ENCODE measurements at places on chromosomes 4 and X.

GRCh38 chrX:10630320-10630719, 9.9 kb upstream of the MID1 start:
- no peak for DNase-seq

DNA sequence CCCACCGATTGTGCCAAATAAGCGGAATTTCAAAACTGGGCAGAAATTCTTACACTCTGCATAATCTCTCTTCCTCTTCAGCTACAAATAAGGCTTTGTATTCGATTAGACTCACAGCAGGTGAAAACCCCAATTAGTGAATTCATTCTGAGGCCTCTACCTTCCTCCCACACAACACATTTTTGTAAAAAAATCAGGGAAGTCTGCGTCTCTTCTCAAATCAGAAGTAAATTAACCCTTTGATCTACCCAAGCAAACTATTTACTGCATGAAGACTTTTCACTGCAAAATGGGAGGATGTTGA, 200.6 kb upstream of the FTHL17 start:
- no peak for DNase-seq

GRCh38 chrX:47662144-47662657, 3.2 kb upstream of the UXT start:
- DNase-seq: no peak

- no peak for DNase-seq
Observed at GRCh38 chrX:1593286-1594271, 2.2 kb downstream of the AKAP17A start.

GRCh38 chr4:158724637-158725036, 1.4 kb upstream of the PPID start:
- DNase-seq: no peak

GRCh38 chr4:177016541-177017141, 223.9 kb upstream of the VEGFC start:
- DNase-seq: no peak

DNA sequence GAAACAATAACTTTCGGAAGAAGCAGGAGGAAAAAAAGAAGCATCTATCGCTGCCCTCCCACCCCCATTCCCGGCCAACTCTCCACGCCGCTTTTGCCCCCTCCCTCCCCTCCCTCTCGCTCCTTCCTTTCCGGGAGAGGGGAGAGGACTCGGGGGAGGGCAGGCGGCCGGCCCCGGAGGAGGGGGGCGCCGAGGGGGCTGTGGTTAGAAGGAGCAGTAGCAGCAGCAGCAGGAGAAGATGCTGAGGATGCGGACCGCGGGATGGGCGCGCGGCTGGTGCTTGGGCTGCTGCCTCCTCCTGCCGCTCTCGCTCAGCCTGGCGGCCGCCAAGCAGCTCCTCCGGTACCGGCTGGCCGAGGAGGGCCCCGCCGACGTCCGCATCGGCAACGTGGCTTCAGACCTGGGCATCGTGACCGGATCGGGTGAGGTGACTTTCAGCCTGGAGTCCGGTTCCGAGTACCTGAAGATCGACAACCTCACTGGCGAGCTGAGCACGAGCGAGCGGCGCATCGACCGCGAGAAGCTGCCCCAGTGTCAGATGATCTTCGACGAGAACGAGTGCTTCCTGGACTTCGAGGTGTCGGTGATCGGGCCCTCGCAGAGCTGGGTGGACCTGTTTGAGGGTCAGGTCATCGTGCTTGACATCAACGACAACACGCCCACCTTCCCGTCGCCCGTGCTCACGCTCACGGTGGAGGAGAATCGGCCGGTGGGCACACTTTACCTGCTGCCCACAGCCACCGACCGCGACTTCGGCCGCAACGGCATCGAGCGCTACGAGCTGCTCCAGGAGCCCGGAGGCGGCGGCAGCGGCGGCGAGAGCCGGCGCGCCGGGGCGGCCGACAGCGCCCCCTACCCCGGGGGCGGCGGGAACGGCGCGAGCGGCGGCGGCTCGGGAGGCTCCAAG, 1.3 kb downstream of the PCDH7 start:
- DNase-seq: no peak

DNA sequence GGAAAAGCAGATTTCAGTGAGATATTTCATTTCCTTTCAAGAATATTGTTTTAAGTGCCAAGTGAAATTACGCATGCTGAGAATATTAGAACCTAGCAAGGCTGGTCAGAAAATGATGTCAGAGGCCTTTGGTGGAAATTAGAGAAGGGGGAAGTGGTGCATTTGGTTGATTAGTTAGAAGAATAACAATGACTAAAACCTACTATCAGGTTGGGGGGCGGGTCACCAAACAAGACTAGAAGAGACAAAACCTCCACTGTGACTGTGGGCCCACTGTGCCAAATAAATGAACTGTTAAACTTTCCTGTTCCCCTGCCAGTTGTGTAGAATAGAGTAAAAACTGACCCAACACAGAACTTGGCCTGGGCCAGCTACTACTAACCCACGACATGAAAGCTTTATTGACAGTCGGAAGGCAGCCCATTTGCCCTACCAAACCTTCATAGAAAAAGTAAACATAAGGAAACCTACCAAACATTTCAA, 2.9 kb downstream of the RAPGEF2 start:
- DNase-seq: no peak

GRCh38 chr4:155208258-155209054, at the start of gene NPY2R:
Gene NPY2R, plus strand, starts transcription at chr4:155208636. Its CDS starts 5,304 bp downstream, at chr4:155213940.
- DNase-seq: no peak

- no peak for DNase-seq
Observed at GRCh38 chrX:46256875-46257274, 288.3 kb downstream of the ZNF674 start.

GRCh38 chrX:73401591-73402266, 45.1 kb upstream of the CDX4 start:
- DNase-seq: no peak

DNA sequence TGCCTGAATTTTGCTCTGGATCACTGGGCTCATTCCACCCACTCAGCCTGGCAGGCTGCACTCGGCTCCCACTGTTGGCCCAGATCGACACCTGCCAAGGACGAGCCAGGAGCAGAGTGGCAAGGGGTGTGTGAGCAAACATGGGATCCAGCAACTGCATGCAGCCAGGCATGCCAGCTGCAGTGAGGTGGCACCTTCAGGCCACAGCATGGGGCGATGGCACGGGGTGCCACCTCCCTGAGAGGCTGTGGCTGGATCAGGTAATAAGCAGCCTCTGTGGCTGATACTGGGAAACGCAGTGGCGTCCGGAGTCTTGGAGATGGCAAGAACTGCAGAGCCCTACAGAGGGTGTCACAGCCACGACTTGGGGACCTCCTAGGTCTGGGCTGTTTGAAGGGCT, 244.5 kb upstream of the FSTL5 start:
- DNase-seq: no peak

DNA sequence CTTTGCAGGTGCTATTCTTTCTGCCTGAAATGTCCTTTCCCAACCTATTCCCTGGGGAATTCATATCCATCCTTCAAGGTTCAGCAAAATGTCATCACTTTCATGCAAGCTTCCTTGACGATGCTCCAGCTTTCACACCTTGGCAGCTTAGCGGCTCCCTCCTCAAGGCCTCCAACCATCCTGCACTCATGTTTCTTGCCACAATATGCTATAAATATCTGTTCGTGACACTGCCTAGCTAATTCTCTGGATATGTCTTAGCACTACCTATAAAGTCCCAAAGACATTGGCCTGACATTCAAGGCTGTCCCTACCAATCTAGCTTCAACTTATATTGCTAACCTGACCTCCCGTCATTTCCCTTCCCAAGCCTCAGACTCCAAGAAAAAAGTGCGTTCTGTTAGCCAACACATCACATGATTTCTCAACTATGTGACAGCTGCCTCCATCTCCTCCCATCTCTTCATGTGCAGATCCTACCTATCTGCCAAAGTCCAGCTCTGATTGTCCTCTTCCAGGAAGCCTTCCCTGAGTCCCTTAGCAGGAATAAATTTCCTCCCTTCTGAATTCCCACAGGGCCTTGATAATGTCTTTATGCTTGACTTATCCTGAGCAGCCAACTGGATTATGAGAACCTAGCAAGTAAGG, 359.9 kb upstream of the F9 start:
- no peak for DNase-seq

- no peak for DNase-seq
Observed at GRCh38 chr4:55931043-55931442, 17.7 kb upstream of the CEP135 start.

DNA sequence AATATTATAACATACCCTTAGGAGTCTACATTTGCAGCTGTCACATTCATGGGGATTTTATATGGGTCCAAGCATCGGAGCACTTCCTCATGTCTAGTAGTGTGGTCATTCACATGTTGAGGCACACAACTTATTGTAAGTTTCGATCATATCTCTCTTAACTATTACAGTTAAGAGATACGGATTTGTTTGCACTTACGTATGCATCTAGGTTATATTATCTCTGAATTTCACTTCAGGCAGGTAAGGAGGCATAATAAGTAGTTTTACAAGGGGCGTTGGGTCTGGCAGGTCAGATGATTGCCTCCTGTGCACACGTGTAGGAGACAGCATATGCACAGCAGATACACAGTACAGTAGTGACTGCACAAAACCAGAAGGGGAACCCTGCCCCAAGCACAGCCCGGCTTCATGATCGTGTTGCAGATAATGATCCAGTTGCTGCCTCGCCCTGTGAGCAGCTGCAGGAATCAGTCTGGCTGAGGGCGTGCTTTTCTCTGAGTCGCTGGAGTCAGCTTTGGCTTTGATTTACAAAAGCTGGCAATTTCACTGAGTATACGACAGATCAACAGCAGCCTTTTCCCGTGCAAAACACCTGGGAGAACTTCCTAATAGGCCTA, 302.9 kb upstream of the GATB start:
- DNase-seq: no peak

DNA sequence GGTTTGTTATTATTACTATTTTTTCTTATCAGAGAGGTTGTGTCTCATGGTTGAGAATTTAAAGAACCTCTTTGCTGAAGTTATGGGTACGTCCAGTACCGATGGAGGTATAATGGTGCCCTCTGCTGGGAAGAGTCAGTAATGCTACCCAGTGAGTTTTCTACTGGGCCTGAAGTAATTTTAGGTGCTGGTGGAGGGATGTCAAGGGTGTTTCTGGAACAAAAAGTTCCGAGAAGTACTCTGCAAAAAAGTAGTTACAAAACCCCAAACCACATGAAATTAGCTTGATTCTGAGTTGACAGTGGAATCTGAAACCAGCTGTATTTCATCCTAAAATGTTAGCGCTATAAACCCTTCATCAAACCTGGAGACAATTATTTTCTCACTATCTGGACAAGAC, 102.5 kb upstream of the MID1 start:
- no peak for DNase-seq

DNA sequence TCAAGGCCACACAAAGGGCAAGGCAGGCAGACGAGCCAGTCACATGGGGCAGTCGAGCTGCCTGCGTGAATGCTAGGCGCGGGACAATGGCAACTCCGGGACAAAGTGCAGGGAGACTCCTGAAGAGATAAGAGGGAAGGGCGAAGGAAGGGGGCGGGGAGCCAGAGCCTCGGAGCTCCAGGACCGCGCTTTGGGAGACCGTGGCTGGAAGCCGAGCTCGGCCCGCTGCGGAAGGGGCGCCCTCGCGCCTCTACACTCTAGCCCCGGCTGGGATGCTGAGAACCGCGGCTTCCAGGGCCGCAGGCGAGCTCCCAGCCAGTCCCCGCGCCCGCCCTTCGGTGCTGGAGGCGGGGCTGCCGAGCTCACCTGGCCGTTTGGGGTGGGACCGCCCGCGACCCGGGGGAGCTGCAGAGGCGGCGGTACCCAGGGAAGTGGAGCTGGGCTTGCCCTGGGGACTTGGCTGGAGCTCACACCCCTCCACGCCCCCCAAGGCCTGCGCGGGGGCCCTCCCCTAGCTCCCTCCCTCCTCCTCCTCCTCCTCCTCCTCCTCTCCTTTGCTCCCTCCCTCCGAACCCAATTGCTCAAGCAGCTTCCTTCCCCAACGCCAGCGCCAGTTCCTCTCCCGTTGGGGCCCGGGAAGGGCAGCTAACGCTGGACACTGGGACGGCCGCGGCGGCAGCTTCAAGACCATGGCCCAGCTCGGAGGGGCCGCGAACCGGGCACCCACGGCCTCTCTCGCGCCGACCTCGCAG, at the start of gene SOWAHD:
Gene SOWAHD (plus strand): TSS at position 610 of the 752 bp plus-strand sequence. CDS start 80 bp downstream, at position 690.
- no peak for DNase-seq

DNA sequence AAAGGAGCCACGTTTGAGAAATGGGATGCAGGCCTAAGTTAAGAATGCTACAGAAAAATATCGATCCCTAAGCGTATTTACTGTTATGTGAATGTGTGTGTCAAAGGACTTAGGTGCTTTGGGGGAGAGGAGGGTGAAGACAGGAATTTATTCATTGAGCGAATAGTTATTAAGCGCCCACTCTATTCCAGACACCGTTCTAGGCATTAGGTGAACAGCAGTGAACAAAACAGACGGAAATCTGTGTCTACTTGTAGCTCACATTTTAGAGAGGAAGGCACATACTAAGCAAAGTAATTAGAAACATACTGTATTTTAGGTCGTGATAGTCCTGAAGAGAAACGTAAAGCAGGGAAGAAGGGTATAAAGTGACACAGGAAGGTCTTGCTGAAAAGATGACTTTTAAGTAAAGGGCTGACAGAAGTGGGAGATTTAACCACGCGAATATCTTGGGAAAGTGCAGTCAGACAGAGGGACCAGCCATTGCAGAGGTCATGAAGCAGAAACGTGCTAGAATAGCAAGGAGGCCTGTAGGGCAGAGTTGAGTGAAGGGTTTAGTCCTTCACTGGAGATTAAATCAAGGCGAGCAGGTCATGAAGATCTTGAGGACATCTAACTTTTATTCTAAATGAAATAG, 541 bp downstream of the AIMP1 start:
- no peak for DNase-seq

DNA sequence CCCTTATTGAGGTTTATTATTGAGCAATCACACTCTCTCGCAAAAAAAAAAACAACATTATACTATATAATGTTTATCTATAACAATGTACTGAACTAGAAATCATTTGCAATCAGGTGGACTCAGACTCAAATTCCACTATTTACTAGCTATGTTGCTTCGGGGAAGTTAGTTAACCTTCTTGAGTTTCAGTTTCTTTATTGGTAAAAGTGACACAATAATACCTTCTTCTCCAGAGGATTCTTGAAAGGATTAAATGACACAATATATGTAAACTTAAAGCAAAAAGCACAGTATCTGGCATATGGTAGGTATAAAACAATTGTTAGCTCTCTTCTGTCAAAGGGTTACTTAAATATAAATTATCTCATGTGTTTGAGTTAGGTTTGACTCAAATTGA, 31.5 kb upstream of the HDAC8 start:
- no peak for DNase-seq

- DNase-seq: no peak
Observed at GRCh38 chrX:48076343-48076742, 4.9 kb upstream of the ZNF630 start.

GRCh38 chr4:111678479-111678878, 466.8 kb upstream of the FAM241A start:
- peak; percentile 2 for DNase-seq

- no peak for DNase-seq
Observed at GRCh38 chr4:70607334-70607853, 15.3 kb downstream of the AMBN start.

- no peak for DNase-seq
Observed at GRCh38 chr4:110124711-110125110, 73.7 kb downstream of the ELOVL6 start.

DNA sequence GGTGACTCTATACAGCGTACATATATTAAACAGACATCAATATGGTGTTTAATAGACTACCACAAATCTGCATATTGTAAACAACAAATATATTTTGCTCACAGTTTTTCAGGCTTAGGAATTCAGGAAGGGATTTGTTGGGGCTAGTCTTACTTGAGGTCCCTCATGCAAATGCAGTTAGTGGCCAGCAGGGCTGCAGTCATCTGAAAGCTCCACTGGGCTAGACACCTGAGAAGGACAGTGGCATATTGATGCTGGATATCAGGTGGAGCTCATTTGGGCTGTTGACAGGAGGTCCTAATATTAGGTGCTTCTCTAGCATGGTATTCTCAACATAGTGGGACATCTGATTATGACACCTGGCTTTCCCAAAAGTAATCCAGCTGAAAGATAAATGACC, 493.8 kb upstream of the PABPC4L start:
- no peak for DNase-seq
